ENCODE measurements at places on chromosomes 6 and 20.

GRCh38 chr6:33918175-33918695 lies 114.4 kb upstream of the MLN start:
- DNase-seq: no peak

- DNase-seq: no peak
Measured at GRCh38 chr6:144418959-144419545, 133.9 kb downstream of the UTRN start.

GRCh38 chr6:126535138-126535537 lies 195.2 kb downstream of the CENPW start:
- DNase-seq: no peak

- DNase-seq: peak; percentile 55
Measured at GRCh38 chr6:34791701-34792604, at the start of gene BLTP3A. TSS of gene BLTP3A (plus strand) at chr6:34792083. CDS start at chr6:34792251, 168 bp downstream.

- DNase-seq: no peak
Measured at GRCh38 chr6:72974276-72974675, 251.0 kb downstream of the KHDC1L start.

GRCh38 chr6:72559067-72559466 lies 62.8 kb upstream of the KCNQ5 start:
- no peak for DNase-seq

GRCh38 chr6:85272592-85272991 lies 177.3 kb upstream of the NT5E start:
- no peak for DNase-seq
